ENCODE measurements at places on chromosomes 1 and 21.
A peak's percentile ranks its signal among the peaks of the same experiment; 100 is the strongest.

- no peak overlapping the region for H3K4me3 ChIP-seq
- no peaks in the 10 kb centered on the region for H3K27me3 ChIP-seq
- H3K4me1 ChIP-seq, result peaks cover 39% of the 10 kb centered on the region
Observed at GRCh38 chr1:231935856-231936255, 309.3 kb downstream of the DISC1 start.

GRCh38 chr1:232923739-232924386 is 26.5 kb upstream of the NTPCR start:
- H3K27me3 ChIP-seq, result no peaks in the 10 kb centered on the region
- no peak overlapping the region for H3K27ac ChIP-seq
- H3K36me3 ChIP-seq, result no peaks in the 10 kb centered on the region
- no peak for DNase-seq

DNA sequence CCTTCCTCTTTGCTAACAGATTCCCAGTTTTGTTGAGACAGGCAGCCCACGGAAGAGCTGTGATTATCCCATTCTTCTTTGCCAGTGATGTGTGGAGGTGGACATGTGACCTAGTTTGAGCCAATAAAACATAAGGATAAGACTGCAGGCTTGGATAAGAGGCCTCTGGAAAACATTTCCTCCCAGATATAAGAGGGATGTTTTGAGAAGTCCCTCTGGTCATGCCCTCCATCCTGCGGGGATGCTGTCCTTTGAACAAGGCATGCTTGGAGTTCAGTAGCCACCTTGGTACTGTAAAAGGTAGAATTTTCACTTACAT is 155.7 kb downstream of the TM2D1 start:
- no peak for DNase-seq
- H3K4me1 ChIP-seq, result no peaks in the 10 kb centered on the region
- H3K36me3 ChIP-seq, result no peaks in the 10 kb centered on the region
- H3K4me3 ChIP-seq, result no peak overlapping the region

DNA sequence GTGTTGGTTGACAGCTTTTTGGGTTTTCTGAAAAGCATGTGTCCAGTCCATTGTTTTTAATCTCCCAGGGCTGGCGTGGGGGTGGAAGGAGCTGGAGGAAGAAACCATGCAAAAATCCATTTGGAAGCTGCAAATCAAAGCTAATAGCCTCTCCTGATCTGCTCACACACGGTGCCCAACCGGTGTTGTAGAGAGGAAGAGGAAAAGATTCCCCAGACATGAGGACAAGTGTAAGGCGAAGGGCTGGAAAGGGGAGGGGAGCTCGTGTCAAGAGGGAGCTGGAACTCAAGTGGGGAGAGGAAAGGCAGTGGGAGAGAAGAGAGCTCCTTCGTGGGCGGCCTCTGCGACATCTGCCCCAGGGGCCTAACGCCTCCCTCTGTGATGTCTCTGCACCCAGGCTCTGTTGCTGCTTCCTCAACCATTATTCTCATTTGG is 112.3 kb upstream of the IRF2BP2 start:
- peaks cover 95% of the 10 kb centered on the region for H3K4me1 ChIP-seq
- H3K4me3 ChIP-seq, result no peak overlapping the region
- no peaks in the 10 kb centered on the region for H3K27me3 ChIP-seq
- DNase-seq, result no peak

DNA sequence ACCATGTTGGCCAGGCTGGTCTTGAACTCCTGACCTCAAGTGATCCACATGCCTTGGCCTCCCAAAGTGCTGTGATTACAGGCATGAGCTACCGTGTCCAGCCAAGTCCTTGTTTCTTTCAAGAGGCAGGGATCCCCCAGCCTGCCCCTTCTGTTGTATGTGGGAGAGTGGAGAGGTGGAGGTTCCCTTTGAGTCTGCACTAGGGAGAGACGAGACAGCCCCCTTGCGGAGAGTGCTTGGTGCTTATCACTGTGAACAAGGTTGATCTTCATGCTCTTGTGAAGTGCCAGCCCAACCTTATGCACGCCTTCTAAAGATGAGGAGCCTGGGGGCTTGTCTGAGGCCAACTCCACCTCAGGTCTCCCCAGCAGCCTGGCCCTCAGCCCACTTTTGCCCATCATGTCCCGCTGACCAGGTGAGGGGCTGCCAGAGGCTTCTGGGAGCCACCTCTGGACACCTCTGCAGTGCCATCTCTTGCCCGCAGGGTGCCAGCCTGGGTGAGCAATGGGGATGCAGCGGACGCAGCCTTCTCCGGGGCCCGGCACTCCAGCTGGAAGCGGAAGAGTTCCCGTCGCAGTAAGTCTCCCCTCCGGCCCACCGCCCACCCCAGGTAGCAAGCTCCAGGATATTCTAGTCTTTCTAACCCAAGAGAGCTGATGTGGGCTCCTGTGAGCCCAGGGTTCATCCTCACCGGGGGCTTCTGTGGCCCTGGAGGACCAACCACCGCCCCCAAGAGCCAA is 62.3 kb downstream of the ARHGEF10L start:
- H3K36me3 ChIP-seq, result no peaks in the 10 kb centered on the region
- DNase-seq, result no peak
- H3K27ac ChIP-seq, result no peak overlapping the region
- H3K4me3 ChIP-seq, result no peak overlapping the region
- H3K27me3 ChIP-seq, result no peaks in the 10 kb centered on the region

DNA sequence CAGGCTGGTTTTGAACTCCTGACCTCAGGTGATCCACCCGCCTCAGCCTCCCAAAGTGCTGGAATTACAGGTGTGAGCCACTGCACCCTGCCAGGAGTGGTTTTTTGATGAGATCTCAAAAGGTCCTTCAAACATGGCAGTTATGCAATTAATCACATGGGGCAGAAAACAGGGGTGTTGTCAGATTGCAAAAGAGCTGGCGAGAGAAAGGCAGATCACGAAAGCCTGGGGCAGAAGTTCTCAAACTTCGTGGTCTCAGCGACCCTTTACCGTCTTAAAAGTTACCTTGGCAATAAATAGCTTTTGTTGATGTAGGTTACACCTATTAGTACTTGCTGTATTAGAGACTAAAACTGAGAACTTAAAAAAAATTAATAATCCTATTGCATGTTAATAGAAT is 16.1 kb downstream of the CNR2 start:
- no peaks in the 10 kb centered on the region for H3K36me3 ChIP-seq
- H3K27ac ChIP-seq, result no peak overlapping the region
- no peaks in the 10 kb centered on the region for H3K4me1 ChIP-seq
- H3K27me3 ChIP-seq, result no peaks in the 10 kb centered on the region

- H3K27me3 ChIP-seq, result no peaks in the 10 kb centered on the region
- H3K4me1 ChIP-seq, result no peaks in the 10 kb centered on the region
- no peak for DNase-seq
Observed at GRCh38 chr1:208271236-208271635, 27.1 kb upstream of the PLXNA2 start.

DNA sequence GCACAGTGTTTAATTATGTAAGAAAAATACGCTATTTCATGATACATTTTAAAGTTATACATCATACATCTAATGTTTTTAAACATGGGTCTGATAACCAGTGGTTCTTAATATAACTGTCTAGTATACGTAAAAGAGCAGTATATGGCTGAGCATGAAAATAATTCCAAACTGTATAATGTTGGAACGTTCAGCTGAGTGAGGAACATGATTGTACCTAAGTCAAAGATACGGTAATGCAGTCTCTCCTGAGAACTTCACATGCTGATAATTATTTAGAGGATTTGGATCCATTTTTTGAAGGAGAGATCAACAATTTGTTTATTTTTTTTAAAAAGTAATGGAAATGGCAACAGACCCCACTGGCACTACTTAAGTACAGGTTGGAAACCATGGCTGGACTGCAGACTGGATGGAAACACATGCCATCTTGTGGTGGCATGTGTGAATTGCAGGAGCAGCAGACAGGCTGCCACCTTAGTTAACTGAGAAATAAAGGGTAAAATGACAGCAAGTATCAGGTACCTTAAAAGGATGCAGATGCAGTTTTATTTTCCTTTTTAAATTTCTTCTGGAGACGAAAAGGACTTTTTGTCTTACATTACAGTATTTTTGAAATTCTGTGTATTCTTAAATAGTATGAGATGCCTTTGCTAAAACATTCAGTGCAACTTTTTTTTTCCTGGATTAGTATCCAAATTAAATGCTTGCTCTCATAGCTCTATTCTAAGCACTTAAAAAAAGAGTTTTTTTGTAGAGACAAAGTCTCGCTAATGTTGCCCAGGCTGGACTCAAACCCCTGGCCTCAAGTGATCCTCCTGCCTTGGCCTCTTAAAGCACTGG is 73.8 kb downstream of the MTR start:
- no peak overlapping the region for H3K4me3 ChIP-seq
- no peaks in the 10 kb centered on the region for H3K4me1 ChIP-seq
- peaks cover 29% of the 10 kb centered on the region for H3K36me3 ChIP-seq
- H3K27me3 ChIP-seq, result no peaks in the 10 kb centered on the region
- no peak for DNase-seq

DNA sequence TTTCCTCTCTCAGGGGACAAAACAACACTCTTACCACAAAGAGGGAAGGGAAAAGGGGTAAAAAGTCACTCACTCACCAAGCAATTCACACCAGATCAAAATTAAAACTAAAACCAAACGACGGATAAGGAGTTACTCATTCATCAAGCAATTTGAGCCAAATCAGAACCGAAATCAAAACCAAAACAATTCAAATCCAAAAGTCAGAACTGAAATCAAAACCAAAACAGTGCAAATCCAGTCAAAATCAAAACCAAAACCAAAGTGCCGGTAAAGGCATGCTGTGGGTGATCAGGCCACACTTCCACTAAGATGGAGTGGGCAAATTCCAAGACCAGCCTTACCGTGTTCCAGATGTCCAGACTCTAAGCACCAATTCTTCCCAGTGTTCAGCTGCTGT is 717.9 kb downstream of the AMY1C start:
- H3K27me3 ChIP-seq, result no peaks in the 10 kb centered on the region
- DNase-seq, result no peak
- no peaks in the 10 kb centered on the region for H3K36me3 ChIP-seq

GRCh38 chr1:157399984-157400382 is 152.3 kb downstream of the FCRL5 start:
- DNase-seq, result no peak
- H3K27ac ChIP-seq, result no peak overlapping the region
- no peaks in the 10 kb centered on the region for H3K27me3 ChIP-seq
- no peaks in the 10 kb centered on the region for H3K36me3 ChIP-seq
- no peaks in the 10 kb centered on the region for H3K4me1 ChIP-seq

GRCh38 chr1:206427291-206427690 is 43.0 kb upstream of the IKBKE start:
- no peak for DNase-seq
- H3K4me3 ChIP-seq, result no peak overlapping the region
- peaks cover 9% of the 10 kb centered on the region for H3K36me3 ChIP-seq
- H3K27ac ChIP-seq, result no peak overlapping the region
- H3K27me3 ChIP-seq, result no peaks in the 10 kb centered on the region

DNA sequence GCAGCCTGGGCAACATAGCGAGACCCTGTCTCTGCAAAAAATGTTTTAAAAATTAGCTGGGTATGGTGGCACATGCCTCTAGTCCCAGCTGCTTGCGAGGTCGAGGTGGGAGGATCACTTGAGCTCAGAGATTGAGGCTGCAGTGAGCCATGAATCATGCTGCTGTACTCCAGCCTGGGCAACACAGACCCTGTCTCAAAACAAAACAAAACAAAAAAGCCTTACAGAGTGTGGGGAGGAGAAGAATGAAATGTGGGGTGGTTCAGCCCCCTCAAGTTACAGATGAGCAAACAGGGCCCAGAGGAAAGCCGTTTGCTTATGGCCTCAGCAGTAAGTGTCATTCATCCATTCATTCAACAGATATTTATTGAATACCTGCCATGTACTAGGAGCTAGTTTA is 40.7 kb downstream of the RPS6KA1 start:
- peaks cover 7% of the 10 kb centered on the region for H3K4me1 ChIP-seq
- no peak overlapping the region for H3K27ac ChIP-seq
- H3K27me3 ChIP-seq, result no peaks in the 10 kb centered on the region

DNA sequence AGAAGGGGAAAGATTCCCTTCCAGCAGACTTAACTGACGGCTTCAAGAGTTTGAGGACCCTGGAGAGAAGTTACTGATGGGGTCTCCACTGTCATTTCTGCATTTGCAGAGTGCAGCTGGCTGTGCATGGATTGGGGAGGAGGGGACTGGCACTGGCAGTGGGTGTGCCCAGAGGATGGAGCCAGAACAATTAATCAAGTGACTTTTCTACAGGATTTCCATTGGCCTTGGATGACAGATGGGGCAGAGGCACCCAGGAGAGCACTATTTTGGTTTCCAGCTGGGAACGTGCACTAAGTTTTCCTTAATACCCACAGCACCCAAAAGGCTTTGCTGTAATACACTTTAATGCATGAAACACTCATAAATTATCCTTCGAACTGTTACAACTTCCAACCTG is 1.3 kb downstream of the NGF start:
- H3K27ac ChIP-seq, result peak overlapping the region; percentile 76
- no peaks in the 10 kb centered on the region for H3K27me3 ChIP-seq
- H3K4me1 ChIP-seq, result peaks cover 53% of the 10 kb centered on the region
- no peak for DNase-seq

Measured in right atrium auricular region (tissue), 2 donors.